NCI-H524 treated with DMSO at 0.1 percent for 48 hours (cell line): ENCODE measurements at places on chromosomes 2 and 18.

DNA sequence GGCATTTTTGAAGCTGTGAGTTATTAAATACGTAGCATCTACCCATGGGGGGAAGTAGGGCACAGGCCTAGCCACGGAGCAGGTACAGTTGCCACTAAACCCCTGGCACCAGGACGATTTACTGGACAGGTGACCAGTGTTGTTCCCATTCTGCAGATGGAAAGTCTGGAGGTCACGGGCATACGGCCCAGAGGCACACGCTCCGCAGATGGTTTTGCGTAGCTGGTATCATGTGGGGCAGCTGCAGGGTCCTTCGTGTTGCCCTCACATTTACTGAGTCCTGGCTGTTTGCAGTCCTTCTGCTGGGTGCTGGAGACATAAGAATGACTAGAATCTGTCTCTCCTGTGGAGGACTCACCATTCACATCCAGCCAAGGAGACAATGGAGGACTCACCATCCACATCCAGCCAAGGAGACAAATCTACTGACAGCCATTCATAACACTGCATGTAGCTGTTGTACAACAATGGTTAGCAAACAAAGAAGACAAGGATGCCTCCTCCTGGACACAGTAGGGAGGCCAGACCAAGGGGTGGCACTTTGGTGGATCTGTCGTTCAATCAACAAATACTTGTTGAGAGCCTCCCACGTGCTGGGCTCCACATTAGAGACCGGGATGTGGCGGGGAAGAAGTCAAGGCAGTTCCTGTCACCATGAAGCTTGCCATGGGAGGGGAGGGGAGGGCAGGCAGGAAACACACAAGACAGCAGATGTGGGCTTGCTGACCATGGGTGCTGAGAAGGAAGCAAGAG is 24.9 kb downstream of the TWIST2 start:
- DNase-seq: no peak

GRCh38 chr2:213150315-213151097 is 906 bp downstream of the IKZF2 start:
- no peak for DNase-seq

DNA sequence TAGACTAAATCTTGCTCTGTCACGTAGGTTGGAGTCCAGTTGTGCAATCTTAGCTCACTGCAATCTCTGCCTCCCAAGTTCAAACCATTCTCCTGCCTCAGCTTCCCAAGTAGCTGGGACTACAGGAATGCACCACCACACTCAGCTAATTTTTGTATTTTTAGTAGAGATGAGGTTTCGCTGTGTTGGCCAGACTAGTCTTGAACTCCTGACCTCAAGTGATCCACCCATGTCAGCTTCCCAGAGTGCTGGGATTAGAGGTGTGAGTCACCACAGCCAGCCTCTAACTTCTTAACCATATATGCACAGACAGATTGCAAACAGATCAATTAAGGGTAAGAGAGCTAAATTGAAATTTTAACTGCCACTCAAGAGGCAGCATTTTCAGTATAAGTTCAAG is 22.1 kb upstream of the CNGA3 start:
- DNase-seq: no peak

DNA sequence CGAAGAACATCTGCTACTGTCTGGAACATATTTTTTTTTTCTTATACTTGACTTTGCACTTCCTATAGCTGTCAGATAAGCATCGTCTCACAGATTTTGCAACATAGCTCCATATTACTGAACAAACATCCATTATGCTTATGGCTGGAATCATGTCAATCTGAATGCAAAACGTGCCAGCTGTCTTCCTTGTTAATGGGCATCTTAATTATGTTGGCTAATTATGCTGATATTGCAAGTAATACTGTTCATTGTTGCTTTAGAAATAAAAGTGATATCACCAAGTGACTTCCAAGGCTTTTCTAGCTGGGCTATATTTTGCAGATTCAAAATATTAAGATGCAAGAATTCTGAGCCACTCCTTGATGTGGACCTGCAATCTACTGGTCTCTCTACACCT is 176.8 kb downstream of the ARL4C start:
- DNase-seq: peak; percentile 5

DNA sequence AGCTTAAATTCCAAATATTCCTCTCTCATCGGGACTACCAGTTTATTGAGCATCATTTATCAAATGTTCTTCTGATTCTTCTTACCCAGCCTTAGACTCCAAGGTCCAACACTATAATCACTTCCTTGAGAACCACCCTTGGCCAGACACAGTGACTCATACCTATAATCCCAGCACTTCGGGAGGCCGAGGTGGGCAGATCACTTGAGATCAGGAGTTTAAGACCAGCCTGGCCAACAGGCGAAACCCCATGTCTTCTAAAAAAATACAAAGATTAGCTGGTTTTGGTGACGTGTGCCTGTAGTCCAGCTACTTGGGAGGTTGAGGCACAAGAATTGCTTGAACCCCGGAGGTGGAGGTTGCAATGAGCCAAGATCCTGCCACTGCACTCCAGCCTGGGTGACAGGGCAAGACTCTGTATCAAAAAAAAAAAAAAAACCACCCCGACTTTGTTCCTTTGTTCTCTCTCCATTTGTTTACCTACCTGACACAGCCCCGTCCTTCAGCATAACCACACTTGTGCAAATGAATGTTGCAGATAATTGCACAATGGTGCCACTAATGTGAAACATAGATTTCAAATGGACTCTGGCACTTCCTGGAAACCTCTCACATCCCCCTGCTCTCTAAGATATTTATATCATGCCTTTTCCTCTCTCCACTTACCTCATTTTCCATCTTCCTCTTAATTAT is 38.9 kb upstream of the LPIN2 start:
- no peak for DNase-seq

GRCh38 chr2:142965443-142965842 is 88.0 kb downstream of the KYNU start:
- no peak for DNase-seq

DNA sequence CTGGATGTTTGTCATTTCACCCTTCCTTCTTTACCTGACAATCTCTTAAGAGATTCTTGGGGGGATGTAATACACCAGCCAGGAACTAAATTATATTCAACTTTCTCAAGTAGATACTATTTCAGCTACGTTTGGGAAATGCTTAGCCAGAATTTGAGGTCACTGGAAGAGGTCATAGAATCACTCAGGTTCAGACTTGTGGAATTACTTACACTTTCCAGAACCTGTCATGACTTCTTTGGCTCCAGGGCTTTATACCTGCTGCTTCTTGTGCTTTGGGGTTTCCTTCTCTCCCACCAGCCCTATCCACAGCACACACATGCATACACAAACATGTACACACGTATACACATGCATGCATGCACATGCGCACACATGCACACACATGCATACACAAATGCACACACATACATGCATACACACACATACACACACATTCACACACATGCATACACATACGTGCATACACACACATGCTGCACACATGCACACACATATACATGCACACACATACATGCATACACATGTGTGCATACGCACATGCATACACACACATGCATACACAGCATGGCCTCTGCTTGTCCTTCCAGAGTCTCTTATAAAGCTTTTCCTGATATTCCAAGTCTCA is 23.5 kb upstream of the ANXA4 start:
- DNase-seq: no peak

- no peak for DNase-seq
Observed at GRCh38 chr2:20623741-20624155, 27.1 kb downstream of the HS1BP3 start.

DNA sequence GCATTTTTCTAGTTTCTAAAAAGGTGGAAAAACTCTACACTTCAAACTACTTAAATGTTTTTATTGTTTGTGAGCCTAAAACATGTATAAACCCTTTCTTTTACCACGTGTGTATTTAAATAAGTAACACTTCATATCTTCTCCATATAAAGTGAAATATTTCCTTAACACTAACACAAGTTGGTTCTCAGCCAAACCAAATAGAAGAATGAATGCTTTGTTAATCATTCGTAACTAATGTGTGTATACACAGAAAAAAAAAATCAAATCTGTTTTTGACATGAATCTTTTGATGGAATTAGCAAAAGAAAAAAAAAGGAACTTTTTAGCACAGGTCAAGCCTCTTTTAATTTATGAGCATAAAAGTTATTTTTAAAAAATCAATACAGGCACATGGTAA is 89.3 kb downstream of the EHBP1 start:
- no peak for DNase-seq

GRCh38 chr2:224211181-224211480 is 172.0 kb upstream of the SERPINE2 start:
- no peak for DNase-seq

- DNase-seq: no peak
Observed at GRCh38 chr2:14350856-14351255, 281.7 kb upstream of the LRATD1 start.

GRCh38 chr2:18548621-18549020 is 11.8 kb downstream of the RDH14 start:
- DNase-seq: no peak

DNA sequence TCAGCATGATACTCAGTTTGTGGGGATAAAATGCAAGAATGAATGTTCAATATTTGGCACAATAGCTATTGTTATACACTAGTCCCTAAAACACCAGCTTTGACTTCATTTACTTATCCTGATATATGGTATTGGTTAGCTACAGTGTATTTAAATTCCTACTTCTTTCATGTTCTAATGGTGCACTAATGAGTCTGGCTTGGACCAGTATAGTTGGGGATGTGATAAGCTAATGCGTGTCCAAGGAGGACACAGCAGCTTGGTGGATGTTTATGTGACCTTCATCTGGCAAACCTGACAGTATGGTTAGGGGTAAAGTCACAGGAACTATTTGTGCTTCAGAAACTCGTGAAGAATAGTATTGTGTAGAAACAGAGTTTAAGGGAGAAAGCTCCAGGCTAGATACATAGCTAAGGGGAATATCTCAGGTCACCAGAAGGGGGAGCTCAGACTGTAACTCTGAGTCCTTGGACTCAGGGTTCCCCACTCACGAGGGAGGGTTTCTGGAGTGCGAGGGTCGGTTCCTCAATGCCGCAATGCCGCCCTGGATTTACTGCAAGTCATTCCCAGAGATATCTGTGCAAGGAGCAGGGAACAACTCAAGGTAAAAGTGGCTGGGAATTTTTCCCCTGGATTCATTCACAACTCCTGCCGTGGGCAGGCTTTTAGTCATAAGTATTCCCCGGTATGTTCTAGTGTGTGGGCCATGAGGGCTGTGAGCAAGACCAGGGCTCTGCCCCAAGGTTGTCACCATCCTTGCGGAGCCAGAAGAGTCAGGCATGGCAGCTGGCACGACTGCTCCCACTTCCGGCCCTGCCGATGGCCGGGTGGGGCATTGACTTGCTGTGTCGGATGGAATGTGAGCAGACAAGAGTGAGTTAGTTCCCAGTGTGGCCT is 14.5 kb downstream of the IL1R2 start:
- no peak for DNase-seq

GRCh38 chr2:163983911-163984310 is 248.1 kb upstream of the FIGN start:
- DNase-seq: no peak

GRCh38 chr18:52236131-52236530 is 103.9 kb upstream of the DCC start:
- no peak for DNase-seq

- no peak for DNase-seq
Observed at GRCh38 chr18:12657684-12658425, at the start of gene SPIRE1. Gene SPIRE1 (minus strand): TSS chr18:12658107. CDS start chr18:12657866, 241 bp downstream.

- DNase-seq: no peak
Observed at GRCh38 chr2:128738446-128739110, 419.9 kb upstream of the HS6ST1 start.

DNA sequence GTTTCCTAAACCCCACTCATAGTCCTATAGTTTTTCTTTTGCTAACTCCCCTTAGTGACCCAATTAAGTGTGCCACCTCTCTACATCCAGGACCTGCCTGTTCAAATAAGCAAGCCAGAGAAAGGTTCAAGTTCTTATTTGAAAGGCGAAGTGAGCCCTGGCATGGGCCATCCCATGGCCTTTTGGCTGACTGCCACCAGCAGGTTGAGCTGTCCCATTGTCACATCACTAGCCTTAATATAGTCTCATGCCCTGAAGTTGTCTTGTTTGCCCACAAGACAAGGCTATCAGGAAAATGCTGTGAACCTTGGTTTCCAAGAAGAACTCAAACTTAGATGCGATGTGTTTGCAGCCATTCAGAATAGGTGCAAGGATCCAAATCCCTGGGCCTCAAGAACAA is 158.8 kb downstream of the SH3RF3 start:
- DNase-seq: no peak

DNA sequence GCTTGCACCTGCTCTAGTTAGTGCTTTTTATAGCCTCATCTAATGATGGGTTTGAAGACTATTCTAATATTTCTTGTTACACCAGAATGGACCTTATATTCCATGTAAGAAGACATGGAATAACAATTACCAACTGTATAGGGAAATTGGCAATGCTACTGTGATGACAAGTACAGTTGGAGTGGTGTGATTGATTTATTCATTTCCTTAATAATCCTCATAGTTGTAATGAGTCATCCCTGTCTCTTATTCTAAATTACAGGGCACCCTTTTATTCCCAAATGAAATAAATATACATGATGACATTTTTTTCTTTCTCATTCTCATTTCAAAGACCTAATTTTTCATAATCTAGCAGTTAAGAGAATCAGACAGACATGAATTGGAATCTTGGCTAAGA is 18.3 kb upstream of the TLK1 start:
- DNase-seq: no peak

DNA sequence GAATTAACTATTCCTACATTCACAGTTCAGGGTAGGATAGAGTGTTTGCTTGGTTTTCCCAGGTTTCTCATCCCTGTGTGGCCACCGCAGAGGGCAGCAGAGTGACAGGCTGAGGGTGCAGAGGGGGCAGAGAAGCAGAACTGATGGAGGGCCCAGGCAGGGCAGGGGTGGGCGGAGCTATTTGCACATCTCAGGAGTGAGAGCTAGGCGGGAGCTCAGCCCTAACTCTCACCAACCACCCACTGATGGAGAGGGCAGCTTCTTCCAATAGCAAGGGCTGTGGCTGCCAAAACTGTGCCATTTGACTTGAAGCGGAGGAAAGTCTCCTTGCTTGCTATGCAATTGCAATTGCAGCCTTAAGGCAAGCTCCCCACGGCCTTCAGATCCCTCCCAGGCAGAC is 12.0 kb upstream of the DARS1 start:
- peak; percentile 50 for DNase-seq

GRCh38 chr2:96512341-96512740 is 7.2 kb upstream of the NEURL3 start:
- no peak for DNase-seq

GRCh38 chr2:217946051-217946450 is 56.7 kb downstream of the TNS1 start:
- no peak for DNase-seq

GRCh38 chr2:74502720-74503505 is 3.5 kb upstream of the LBX2 start:
- no peak for DNase-seq
